ENCODE measurements at places on chromosomes 5 and 9. TPM values are rescaled to one million over a fixed set of nuclear protein-coding genes. Genes with fewer than 3 reads are reported as not detected.

GRCh38 chr5:180591311-180591887 is at the start of gene SCGB3A1:
SCGB3A1 (minus strand) TSS chr5:180591499; CDS start chr5:180591462, 37 bp downstream.
- no peak for DNase-seq

DNA sequence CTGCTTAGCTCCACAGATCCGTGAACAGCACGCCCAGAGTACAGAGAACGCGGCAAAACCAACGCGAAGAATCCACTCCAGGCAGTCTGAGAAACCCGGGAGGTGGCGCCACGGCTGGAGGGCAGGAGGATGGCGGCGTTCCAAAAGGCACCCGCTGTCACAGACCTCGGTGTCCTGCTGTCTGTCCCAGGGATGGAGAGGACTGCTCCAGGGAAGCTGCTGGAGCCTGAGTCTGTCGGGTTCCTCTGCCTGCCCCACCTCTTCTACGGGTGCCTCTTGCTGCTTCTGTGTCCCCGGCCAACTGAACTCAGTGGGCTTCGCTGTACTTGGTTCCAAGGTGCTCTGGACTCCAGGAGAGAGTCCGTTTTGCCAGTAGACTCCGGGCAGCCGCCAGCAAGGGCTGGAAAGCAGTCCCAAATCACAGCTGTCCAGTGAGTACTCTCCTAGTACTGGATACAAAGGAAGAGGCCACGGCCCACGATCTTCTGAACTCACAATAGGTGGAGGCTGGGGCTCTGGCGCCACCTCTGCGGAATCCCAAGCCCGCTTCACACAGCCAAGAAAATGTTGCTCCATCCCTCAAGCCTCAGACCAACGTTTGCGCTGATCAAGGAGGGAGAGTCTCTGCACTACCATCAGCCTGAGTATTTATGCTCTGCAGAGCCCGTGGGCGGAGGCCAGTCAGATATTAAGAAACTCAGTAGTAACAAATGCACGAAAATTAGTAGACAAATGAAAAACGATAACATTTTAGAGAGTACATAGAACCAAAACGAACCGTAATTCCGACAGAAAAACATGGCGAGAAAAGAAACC is 440 bp downstream of the ANXA2R start:
- DNase-seq, result peak; percentile 51

DNA sequence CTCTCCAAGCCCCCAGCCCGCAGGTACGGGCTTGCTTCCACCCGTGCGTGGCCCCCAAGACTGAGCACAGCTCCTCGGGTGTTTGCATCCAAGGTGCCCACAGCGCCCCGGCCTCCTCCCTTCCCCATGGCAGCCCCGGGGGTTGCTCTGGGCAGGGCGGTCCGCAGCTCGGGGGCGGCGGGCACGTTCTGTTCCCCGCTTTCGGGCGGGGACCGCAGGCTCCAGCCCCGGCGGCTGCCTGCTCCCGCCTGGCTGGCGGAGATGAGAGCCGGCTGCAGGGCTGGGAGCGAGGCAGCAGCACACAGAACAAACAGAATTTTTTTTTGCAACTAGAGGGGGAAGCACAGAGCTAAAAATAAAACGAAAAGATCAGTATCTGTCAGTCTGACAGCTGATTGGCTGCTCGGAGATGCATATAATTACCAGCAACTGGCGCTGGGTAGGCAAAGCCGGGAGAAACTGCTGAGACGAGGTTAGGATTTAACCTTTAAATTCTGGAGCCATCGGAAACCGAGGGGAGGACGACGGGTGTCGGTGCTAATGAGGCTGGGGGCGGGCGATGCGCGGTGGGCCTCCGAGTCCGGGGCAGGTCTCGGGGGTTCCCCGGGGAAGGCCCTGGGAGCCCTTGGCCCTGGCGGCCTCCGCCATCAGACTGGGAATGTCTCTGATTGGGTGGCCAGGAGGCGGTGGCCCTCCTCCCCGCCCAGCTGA is 142.7 kb upstream of the IER5L start:
- DNase-seq, result peak; percentile 92

DNA sequence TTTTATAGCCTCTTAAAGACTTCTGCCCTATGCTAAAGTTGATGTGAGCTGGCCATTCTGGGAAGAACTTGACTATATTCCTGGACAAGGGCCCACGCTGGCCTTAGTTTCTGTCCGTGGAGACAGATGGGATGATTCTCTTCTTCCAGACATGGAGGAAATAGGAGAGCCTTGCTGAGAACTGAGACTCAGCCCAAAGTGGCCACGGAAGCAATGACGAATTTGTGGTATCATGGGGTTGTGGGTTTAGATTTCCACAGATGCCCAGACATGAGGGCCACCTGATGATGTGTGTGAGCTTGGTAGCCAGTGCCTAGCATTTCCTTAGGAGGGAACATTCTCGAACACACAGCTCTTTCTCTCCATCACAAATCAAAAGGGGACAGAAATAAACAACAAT is 309.1 kb downstream of the NSG2 start:
- DNase-seq, result no peak

- DNase-seq, result no peak
Observed at GRCh38 chr5:32170303-32171151, 3.6 kb downstream of the GOLPH3 start.

DNA sequence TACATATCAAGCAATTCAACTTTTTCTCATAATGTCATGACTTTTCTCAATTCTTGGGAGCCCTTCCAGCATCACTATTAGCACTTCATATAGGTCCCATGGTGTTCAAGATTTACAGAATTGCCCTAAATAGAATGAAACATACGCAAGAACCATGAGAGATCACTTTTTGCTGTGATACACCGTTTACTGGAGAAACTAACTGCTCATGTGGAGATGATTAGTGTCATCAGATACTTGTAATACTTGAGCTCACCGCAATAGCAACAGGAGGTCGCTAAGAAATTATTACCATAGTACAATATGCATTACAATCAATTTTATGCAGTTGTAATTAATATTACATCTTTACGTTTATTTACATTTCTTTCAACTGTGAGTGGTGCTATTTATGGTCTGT is 4.8 kb upstream of the PCSK5 start:
- no peak for DNase-seq

DNA sequence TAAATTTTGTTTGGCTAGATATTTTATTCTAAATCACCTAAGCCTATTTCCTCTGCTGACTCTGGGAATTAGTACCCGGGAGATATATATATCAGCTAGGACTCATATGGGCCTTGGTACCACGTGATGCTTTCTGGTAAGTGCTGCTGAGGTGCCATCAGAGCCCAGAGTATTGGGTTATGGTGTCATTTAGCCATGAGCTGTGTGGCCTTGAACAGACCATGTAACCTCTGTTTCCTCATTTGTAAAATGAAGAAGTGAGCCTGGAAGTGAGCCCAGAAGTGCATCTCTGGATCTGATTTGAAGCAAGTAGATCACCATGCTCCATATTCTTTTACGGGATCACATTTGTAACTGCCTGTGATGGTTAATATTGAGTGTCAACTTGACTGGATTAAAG is 126.1 kb downstream of the GPBP1 start:
- no peak for DNase-seq

GRCh38 chr5:125559296-125559695 is 812.9 kb upstream of the ZNF608 start:
- DNase-seq, result peak; percentile 78

DNA sequence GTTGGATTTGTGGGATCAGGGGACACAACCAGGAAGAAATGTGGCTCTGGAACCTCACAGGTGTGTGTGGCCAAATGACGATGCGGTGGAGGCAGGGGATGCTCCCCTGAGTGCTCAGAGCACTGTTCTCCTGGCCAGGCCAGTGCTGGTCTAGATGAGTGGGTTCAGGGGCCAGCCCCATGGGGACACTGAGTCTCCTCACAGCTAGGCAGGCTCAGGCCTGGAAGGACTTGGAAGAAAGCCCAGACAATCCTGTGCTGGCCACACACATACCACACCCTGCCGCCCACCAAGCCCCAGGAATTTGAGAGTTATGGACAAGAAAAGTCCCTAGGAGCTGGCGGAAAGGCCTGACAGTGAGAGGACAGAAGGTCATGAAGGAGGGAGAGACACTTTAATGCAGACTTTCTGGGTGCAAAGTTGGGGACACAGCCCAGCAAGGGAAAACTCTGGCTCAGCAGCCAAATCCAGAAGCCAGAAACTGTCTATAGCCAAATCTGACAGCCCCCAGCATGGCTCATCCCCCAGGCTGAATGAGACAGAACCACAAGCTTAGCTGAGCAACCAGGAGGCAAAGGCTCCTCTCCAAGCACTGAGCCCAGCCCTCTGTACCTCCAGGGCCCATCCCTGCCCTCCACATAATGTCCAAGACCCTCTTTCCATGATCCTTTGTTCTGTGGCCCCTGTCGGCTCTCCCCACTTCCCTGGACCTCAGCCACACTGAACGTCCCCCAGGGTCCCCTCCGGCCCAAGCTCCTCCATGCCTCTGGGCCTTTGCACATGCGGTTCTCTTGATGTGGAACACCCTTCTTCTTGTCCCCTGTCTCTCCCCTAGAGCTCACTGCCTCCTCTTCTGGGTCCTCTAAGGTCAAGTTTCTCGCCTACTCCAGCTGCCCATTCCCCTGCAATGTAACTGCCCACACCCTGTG is 22.4 kb downstream of the LHX6 start:
- no peak for DNase-seq

DNA sequence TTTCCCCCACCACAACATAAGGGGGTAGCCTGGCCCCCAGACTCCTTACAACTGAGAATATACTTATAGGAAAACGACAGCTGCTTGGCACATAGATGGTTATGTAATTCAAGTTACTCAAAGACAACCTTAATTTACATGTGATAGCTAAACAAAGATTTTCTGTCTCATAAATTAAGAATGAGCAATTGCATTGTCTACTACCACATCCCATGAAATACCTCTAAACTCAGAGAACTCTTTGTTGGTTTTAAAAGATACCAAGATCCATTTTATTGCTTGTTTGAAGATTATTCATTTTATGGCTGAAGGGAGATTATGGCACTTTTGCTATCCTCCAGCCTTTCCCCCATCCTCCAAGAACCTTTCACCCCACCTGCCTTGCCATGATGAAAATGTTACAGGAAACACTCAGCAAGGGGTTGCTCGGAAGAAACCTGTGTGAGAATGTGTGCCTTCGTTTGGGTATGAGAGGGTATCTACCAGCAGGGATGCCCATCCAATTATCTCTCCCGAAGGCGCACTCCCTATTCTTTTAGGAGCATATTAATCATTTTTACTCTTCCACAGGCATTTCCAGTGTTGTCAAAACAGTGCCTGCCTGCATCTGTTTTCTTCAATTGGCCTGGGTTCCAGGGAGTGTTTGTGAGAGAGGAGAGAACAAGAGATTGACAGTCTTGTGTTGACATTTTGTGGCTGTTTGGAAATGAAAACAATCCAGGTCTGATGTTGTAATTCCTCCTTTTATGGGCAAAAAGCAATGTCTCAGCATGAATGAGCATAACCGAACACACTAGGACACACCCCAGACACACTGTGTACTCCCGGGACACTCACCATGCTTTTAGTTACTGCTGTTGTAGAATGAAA is 208.0 kb upstream of the ANKRD55 start:
- DNase-seq, result no peak

DNA sequence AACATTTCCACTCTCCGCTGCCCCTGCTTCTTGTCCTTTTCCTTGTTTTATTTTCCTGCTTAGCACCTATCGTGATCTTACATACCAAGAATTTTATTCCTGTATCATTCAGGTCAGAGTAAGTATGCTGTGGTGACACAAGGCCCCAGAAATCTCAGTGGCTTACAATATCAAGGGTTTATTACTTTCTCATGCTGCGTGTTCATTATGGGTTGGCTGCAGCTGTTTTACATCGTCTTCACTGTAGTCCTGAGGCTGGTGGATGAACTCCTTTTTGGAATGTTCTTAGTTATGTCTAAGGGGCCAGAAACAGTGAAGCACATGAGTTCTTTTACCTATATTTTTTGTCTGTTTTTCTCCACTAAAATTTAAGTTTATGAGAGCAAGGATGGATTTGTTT is 51.2 kb downstream of the FCHO2 start:
- no peak for DNase-seq

GRCh38 chr5:145619806-145620310 is 215.3 kb downstream of the PRELID2 start:
- no peak for DNase-seq

DNA sequence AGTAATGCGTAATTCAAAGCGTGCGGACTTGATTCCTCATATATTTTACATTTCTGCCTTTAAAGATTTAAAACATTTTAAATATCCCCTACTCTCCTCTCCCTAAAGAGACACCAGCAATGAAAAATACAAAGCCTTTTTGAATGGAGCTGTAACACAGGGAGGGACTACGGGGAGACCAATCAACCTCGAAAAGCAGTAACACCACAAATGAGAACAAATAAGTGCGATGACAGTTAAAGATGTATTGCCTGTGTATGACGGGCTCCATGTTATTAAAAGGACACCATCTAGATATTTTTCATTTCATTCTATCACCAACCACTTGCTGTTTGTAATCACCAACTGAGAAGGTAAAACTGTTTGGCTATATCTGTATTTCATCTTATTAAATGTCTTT is 230.3 kb upstream of the TBCA start:
- DNase-seq, result no peak

GRCh38 chr5:55338810-55339243 is 31.0 kb downstream of the MTREX start:
- no peak for DNase-seq

GRCh38 chr9:130407916-130408663 is 36.7 kb upstream of the ASS1 start:
- DNase-seq, result no peak

DNA sequence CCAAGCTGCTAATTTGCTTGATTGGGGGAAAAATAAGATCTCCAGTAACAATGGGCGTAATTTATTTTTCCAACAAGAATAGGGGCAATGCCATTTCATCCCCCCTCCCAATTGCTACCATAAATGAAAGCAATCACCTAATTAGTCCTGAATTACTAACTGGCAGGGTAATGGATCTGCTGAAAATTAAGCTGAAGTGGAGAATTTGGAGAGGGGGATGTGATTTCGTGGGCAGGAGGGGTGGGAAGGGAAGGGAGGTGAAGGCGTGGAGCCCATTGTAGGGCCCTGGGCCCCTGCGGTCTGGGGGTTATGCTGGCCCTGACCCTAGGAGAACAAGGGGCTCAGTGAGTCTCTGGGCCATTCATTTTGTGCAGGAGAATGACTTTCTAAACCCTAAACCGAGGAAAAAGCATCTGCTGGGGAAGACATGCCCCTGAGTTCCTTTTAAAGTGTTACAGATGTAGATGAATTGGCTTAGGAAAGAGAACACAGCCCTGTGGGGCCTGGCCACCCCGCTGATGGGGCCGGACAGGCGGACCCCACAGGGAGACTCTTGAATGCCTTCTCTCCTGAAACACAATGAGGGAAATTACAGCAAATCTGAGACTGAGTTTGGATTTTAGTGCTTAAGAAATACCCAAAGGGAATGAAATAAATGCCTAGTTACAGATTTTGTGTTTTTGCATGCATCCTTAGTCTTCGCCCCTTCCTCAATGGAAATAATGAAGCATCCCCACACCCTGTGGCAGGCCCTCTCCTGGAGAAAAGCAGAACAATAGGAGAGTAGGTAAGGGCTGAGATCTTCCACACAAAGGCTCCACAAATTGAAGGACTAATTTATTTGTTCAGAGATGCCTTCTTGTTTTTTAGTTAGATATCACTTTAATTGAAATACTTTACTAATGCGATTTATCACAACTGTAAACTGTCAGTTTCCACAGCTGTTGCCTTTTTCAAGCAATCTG is 143.2 kb downstream of the PSAT1 start:
- no peak for DNase-seq

- no peak for DNase-seq
Observed at GRCh38 chr5:89047571-89047970, 164.6 kb upstream of the MEF2C start.

LCN15 gene
- not detected for polyA plus RNA-seq

LEAP2 gene
- polyA plus RNA-seq, result 1.4 TPM

DRD1 gene
- not detected for polyA plus RNA-seq

ACOT12 gene
- not detected for polyA plus RNA-seq

HK3 gene
- 6.9 TPM for polyA plus RNA-seq
